Neuronal stem cell (in vitro differentiated cells): ENCODE measurements at places on chromosomes 7 and 10.
A peak's percentile ranks its signal among the peaks of the same experiment; 100 is the strongest.

- no peak for DNase-seq
Measured at GRCh38 chr10:86944907-86945306, 12.5 kb downstream of the MMRN2 start.

- no peak for DNase-seq
Measured at GRCh38 chr7:112882991-112883390, 92.8 kb upstream of the TMEM168 start.

DNA sequence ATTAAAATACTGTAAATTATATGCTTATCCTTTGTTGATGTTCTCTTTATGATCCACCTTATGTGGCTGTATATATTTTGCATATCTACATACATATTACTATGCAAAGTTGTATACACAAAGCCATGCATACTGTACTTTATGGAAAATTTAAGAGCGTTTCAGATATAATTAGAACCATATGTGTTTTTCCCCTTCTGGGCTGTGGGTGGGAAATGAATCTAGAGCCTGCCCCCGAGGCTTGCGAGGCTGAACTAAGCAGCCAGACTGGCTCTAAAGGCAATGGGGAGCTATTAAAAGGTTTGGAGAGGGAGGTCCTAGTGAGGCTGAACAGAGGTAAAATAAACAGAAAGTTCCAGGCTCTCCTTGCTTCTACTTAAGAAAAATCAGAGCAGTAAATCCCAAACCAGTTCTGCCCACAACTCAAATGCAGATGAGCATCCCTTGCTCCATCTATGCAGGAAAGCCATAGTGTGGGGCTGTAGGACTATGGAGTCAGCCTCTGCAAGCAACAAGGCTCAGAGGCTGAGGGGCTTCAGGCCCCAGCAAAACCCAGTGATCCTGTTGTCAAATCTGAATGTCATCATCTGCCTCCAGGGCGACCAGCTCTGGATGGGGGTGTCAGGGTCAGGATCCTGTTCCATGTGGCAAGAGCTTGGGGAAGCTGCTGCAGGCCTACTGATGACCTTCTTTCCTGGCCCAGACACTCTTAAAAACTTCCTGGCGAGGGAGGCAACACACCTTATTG lies 14.1 kb upstream of the DDIT4 start:
- DNase-seq, result no peak

DNA sequence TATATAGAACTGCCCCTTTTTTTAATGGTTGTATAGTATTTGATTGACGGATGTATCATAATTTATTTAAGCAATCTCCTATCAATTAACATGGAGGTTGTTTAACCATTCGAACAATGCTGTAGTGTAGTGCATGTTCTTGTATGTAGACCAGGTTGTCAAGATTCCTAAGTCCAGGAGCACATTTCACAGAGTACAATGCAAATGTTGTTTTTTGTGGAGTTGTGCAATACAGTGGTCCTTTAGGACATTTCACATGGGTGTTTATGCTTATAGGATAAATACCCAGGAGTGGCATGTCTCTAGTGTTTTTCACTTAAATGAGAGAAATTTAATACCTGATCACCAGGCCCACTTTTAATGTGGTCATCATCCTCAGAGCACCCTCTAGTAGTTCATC lies 8.1 kb downstream of the ASB4 start:
- DNase-seq, result no peak

DNA sequence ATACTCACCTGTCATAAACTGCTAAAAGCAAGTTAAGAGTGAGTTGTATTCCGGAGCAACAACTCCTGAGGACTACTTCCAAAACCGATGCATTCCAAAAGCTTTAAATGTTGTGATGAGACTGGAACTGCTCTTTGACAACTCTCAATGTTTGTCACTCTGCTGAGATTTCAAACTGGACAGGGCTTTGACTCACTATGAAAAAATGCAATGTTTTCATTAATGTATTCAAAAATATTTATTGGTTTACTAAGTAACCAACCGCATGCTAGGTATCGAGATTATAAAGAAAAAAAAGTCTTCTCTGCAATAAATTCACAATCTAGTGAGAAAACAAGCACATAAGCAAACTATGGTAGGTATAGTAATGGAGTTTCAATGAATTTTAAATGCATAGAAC lies 107.9 kb upstream of the GNAI1 start:
- no peak for DNase-seq

DNA sequence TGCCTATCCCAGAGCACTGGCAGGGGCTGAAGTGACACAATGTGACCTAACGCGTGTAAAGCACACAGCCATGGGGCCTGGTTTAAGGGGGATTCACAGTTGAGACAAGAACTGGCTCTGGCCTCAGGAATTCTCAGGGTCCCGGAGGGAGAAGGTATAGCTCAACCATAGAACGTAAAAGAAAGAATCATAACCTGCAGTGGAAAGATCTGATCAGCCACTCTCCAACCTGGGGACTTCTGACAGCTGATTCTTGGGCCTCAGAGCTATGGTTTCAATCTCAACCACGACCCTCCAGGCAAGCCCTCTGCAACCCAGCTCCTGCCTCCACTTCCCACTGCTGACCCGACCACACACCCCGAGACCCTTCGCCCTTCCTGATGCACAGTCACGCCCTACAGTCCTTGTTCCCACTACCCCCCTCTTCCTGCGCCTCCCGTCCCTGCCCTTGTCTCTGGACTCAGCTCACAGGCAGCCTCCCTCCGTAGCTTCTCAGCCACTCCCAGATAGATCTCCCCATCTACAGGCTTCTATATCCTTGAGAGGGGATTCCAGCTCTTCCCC lies 245.2 kb downstream of the BUB3 start:
- DNase-seq, result no peak

GRCh38 chr7:137986252-137987017 lies 15.5 kb downstream of the CREB3L2 start:
- no peak for DNase-seq

DNA sequence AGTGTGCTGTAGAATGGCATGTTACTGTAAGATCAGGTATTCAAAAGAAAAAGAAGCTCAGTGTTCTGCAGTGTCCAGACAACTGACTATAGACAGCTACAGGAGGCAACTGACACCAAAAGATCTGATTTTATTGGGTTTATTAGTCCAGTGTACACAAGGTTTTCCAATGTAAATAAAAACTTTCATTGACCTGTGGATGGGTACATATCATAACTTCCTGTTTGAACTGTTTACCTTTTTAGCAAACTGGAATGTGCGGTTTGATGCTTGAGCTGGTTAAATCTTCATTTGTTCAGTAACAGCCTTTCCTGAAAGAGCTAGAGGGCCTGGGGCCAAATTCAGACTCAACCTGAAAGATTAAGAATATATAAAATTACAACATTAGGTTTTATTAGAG lies 172.6 kb upstream of the SP8 start:
- no peak for DNase-seq

GRCh38 chr7:70975754-70976153 lies 156.2 kb upstream of the GALNT17 start:
- DNase-seq, result no peak

- no peak for DNase-seq
Measured at GRCh38 chr10:6313111-6313895, 110.6 kb downstream of the PFKFB3 start.

DNA sequence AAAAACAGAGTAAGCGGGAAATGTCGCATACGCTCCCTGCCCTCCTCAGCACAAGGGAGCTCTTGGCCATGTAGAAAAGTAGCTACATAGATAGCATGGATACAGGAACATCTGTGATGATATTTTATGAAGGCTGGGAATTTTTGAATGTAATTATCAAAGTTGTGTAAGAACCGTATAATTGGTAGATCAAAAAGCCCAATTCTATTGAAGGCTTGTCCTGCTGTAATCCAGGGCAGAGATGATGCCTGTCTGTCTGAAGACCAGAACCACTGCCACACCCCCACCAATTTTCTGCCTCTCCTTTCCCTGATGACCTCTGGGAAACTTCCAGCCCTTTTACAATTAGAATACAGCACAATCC lies 51.4 kb downstream of the ZRANB1 start:
- no peak for DNase-seq

- DNase-seq, result no peak
Measured at GRCh38 chr7:27078616-27079233, 17.1 kb downstream of the HOXA1 start.

- no peak for DNase-seq
Measured at GRCh38 chr10:110073896-110074295, 66.1 kb downstream of the ADD3 start.

- DNase-seq, result no peak
Measured at GRCh38 chr10:13404791-13405190, 56.7 kb upstream of the SEPHS1 start.

- DNase-seq, result peak; percentile 30
Measured at GRCh38 chr7:136114966-136115762, 138.0 kb upstream of the MTPN start.

DNA sequence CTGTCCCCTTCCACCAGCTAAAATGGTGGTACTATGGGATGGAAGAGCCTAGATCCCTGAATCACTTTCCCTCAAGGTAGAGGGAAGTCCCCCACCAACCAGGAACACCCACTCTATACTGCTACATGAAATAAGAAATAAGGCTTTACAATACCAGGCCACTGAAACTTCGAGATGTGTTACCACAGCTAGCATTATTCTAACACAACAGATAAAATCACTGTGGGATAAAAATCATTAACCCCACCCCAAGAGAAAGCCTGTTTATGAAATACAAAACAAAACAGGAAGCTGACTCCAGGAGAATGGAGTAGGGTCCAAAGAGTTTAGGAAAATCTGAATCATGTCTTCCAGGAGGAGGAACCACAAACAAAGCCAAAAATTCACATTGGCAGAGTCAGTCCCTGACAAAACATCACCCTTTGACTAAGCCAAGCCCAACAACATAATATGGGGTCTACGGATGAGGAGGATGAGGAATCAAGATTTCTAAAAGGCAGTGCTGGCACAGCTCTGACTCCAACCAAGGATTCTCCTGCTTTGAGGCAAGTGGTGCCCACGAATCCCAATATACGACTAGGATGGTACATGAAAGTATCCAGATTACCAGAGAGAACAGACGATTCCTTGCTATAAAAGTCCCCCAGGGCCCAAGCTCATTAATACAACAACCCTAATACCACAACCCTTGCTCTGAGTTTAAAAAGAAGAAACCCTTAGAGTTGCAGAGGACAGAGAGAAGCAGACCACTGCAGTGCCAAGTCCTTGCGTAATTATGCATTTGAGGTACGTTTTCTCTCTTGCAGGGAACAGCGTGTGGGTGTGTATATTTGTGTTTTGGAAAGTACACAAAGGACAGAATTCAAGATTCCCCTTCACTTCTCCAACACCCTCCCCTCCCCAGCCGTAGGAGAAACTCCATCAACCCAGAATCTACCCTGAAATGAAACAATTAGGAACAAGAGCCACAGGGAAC lies 23.7 kb downstream of the XPNPEP1 start:
- no peak for DNase-seq

DNA sequence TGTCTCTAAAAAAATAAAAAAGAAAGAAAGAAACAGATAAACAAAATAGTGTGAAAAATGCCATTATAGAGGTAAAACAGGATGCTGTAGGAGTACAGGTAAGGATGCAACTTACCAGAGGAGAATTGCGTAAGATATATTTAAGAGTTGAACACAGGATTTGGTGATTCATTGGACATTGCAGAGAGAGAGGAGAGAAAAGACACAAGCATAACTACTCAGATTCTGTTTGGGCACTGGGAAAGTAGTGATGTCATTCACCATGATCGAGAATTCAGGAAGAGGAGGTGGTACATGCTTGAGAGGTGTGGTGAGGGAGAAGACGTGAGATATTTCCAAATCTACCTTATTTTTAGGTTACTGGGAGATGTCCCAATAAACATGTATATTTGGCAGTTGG lies 97.6 kb downstream of the AASS start:
- DNase-seq, result no peak

GRCh38 chr7:157032644-157033482 lies 22.4 kb upstream of the MNX1 start:
- no peak for DNase-seq

- no peak for DNase-seq
Measured at GRCh38 chr10:28302012-28302637, 739 bp downstream of the MPP7 start.
